NCI-H2029 (cell line): ENCODE measurements at places on chromosomes 2 and 18.

DNA sequence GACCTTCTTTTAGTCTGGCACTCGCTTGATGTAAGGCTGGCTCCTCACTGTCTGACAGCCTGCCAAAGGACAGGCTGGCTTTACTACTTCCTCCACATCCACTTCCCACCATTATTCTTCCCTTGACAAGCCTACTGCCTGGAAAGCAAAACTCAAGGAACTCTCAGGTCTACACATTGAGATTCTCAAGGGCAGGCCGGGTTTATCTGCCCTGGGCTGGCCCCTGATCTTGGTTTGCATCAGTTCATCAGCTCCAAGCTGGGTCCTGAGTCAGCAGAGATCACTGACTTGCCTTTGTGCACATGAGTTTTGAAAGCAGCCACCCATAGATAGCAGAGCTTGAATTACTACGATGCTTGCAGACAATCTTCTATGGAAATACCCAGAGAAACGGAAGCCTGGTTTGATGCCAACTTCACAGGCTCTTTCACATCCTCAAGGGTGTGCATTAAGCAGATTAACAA, 53.9 kb downstream of the KCTD18 start:
- no peak for DNase-seq

- DNase-seq: peak; percentile 48
These were observed 39.2 kb downstream of the ABCG8 start for GRCh38 chr2:43877782-43878464.

- no peak for DNase-seq
These were observed 28.0 kb downstream of the LHCGR start for GRCh38 chr2:48727560-48727959.

DNA sequence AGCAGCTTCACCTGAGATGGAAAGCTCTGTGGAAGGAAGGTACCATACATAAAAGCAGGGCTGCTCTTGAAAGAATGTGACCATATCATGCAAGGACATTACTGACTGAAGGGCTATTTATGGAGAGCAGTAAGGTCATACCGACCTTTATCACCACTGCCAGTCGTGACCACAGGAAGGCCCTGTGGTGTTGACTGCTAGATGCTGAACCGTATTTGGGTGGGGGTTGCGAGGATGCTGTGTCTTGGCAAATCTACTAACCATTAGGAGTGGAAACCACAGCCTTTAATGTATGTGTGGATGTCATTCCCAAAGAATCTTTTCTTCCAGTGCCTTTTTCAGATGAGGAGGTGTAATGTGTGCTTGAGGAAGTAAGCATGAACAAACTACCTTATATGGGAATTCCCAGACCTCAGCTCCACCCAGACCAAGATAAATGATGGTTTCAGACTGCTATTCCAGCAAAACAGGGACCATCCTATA, 60.8 kb downstream of the LIMS1 start:
- DNase-seq: no peak

GRCh38 chr2:10389573-10389972, 58.6 kb downstream of the ODC1 start:
- no peak for DNase-seq

- no peak for DNase-seq
These were observed 13.3 kb upstream of the MSH2 start for GRCh38 chr2:47389692-47390091.

- no peak for DNase-seq
These were observed 78.6 kb downstream of the ARMC9 start for GRCh38 chr2:231276987-231277386.

DNA sequence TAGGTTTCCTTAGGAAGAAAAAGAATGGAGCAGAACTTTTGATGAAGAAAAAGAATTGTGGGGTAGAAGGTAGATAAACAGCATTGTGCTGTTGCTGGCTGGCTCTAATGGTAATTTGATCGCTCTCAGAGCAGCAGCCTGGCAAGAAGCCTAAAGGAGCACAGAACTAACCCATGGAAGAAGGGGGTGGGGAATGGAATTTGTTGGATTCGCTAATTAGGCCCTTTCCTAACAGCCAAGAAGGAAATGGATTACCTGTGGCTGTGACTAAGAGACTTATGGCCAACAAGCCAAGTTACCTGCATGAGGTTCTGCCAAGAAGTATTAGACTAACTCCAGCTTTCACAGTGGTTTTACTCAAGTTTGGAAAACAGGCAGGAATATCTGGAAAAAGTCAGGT, 210.6 kb downstream of the IKZF2 start:
- DNase-seq: peak; percentile 95

- DNase-seq: no peak
These were observed 67.4 kb downstream of the ADNP2 start for GRCh38 chr18:80176334-80177073.

DNA sequence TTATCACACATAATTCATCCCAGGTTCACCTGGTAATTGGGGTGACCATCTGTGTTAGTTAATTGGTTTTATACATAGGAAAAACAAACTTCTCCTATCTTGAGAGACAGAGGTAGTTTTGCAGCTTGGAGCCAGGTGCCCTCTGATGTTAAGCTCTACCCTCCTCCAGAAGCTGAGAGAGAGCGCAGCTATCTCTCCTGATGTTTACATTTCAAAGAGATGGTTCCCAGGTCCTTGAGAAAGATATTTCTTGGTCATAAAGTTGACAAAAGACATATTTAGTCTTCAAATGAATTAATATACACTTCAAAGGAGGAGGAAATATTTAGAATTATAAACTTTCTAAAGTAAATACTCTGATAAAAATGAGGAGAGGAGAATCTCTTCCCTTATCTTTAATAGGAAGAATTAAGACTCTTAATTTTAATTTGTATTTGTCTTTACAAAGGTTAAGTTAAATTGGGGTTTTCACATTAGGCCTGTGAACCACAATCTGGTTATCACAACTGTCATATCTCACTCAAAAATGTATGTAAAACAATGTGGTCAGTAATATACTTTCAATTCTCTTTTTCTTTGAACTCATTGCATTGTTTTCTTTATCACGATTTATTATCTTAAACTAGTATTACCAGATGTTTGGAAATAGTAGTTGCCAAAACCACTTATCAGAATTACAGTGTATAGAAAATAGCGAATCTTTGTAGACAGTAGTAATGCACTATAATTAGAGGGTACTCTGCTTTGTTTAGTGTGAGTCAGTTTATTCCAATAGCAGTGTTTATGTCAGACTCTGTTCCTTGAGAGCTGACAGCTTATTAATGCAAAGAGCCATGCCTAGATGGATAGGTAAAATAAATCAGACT, 26.8 kb downstream of the SERPINB4 start:
- no peak for DNase-seq
